ENCODE measurements at places on chromosomes 11 and 22. TPM values are rescaled to one million over a fixed set of nuclear protein-coding genes. Genes with fewer than 3 reads are reported as not detected.

DNA sequence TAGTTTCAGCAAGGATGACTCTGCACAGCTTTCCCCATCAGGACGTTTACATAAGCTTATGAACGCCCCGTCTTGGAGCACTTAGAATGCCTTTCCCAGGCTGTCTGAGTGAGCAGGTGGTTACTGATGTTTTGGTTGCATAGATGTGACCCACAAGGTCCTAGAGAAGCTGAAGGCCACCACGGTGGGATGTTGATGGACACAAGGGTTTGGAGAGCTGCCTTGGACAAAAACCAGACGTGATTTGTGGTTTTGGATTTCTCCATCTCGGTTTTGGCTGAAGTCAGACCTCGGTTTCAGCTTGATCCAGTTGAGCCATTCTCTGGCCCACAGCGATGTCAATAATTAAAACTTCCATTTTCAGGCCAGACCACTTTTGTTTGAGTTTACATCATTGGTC, 151.9 kb downstream of the LDLRAD3 start:
- H3K27ac ChIP-seq = no peak overlapping the region
- no peaks in the 10 kb centered on the region for H3K36me3 ChIP-seq
- H3K27me3 ChIP-seq = no peaks in the 10 kb centered on the region
- no peak overlapping the region for H3K4me3 ChIP-seq
- DNase-seq = no peak

The DUSP8 gene
- 17.0 TPM for total RNA-seq

- no peak overlapping the region for H3K27ac ChIP-seq
- H3K27me3 ChIP-seq = no peaks in the 10 kb centered on the region
- H3K36me3 ChIP-seq = peaks cover 31% of the 10 kb centered on the region
These were observed 12.4 kb upstream of the ARFGAP3 start for GRCh38 chr22:42869463-42869862.

The SLC22A12 gene
- total RNA-seq = not detected

DNA sequence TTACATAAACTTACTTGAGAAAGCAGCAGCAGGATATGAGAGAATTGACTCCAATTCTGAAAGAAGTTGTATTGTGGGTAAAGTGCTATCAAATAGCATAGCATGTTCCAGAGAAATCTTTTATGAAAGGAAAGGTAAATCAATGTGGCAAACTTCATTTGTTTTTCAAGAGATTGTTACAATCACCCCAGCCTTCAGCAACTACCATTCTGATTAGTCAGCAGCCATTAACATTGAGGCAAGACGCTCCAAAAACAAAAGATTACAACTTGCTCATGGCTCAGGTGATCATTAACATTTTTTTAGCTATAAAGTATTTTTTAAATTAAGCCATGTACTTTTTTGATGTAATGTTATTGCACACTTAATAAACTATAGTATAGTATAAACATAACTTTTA, 357.2 kb downstream of the TMEM135 start:
- H3K4me1 ChIP-seq = no peaks in the 10 kb centered on the region
- no peak overlapping the region for H3K4me3 ChIP-seq
- DNase-seq = no peak
- no peaks in the 10 kb centered on the region for H3K27me3 ChIP-seq

DNA sequence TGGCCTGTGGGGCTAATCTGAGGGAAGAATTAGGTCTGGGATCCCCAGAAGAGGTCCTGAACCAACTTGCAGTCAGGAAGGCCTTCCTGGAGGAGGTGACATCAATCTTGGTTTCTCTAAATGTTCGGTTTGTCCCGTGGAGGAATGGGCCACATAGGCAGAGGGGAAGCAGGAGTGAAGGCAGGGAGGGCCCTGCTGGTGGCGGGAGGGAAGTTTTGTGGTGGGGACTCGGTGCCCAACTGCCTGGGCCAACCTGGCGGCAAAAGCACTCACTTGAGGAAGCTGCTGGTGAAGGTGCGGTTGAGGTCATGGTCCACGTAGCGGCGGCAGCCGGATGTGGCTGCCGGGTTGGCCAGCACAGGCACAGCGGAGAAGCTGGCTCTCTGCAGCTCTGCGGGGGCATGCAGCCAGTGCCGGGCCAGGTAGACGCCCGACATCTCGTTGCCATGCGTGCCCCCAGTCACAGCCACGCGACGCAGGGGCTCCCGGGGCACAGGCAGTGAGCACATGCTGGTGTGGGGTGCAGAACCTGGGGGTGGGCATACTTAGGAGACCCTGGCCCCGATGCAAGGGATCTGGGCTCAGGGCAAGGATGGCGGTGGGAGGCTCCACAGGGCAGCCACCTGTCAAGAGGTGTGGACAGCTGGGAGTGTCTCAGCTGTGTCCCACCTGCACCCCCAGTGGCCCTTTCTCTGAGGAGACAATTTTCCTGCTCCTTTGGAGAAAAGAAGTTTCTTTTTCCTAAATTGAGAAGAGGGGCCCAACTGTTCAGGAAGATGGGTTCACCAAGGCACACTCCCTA, 3.8 kb downstream of the ACY3 start:
- H3K4me1 ChIP-seq = no peaks in the 10 kb centered on the region
- H3K27me3 ChIP-seq = peaks cover 4% of the 10 kb centered on the region
- no peak for DNase-seq
- no peak overlapping the region for H3K4me3 ChIP-seq

DNA sequence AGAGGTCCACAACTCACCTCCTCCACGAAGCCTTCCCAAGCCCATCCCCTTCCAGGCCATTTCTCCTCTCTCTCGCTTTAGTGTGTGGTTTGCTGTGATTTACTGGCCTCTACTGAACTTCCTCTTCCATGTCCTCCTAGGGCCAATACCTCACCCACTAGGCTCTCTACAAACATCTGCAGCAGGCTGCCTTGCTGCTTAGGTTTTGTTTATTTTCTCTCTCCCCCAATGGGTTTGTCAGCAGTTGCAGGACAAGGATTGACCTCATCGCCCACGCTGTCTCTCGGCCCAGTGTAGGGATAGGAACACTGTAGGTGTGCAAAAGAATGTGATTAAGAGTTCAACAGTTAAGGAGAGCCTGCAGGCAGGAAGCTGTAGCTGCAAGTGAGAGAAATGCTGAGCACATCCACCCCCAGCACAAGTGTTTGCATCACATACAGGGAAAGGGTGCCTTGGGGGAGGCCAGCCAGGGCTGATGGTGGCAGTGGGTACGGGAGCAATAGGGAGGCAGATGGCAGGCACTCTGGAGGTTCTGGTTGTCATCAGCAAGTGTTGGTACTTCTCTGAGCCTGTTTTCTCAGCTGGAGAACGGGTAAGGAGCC, 1.4 kb downstream of the PC start:
- H3K36me3 ChIP-seq = no peaks in the 10 kb centered on the region
- H3K27me3 ChIP-seq = no peaks in the 10 kb centered on the region
- H3K27ac ChIP-seq = no peak overlapping the region
- H3K4me1 ChIP-seq = peaks cover 6% of the 10 kb centered on the region
- H3K4me3 ChIP-seq = no peak overlapping the region

The MMP27 gene
- total RNA-seq = not detected

All from lung (tissue), 17 donors.